ENCODE measurements at places on chromosomes 1 and 21.

- DNase-seq, result no peak
Measured at GRCh38 chr1:206442101-206442500, 28.2 kb upstream of the IKBKE start.

- no peak for DNase-seq
Measured at GRCh38 chr1:88593358-88593757, 90.7 kb upstream of the PKN2 start.

DNA sequence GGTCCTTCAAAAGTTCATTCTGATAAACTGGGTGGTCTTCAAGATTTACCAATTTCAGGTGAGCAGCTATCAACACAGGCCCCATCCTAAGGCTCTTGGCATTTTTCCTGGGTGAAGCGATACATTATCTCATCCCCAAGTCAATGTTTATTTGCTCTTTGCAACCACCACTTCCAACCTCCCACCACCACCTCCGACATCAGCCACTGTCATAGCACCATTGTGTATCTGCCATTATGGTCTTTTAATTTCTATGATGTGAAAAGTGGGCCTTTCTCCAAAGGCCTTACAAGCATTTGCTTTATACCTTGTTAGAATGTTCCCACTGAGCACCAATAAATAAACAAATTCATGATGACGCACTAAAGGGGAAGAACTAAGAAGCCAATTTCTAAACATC is 47.2 kb downstream of the TBX15 start:
- DNase-seq, result no peak

- no peak for DNase-seq
Measured at GRCh38 chr1:71521655-71522264, 440.9 kb upstream of the ZRANB2 start.

- no peak for DNase-seq
Measured at GRCh38 chr1:221672965-221673364, 68.9 kb downstream of the DUSP10 start.

Data from GDM1 (cell line).